Activated T-cell treated with anti-CD3 and anti-CD28 coated beads, Interleukin-2, amount 50 U/mL, for 72 hours (primary cell): ENCODE measurements at places on chromosomes 13 and 19.

- H3K36me3 ChIP-seq, result peaks cover 10% of the 10 kb centered on the region
- peak; percentile 83 for DNase-seq
These were observed 796 bp upstream of the LSM14A start for GRCh38 chr19:34171539-34171876.

DNA sequence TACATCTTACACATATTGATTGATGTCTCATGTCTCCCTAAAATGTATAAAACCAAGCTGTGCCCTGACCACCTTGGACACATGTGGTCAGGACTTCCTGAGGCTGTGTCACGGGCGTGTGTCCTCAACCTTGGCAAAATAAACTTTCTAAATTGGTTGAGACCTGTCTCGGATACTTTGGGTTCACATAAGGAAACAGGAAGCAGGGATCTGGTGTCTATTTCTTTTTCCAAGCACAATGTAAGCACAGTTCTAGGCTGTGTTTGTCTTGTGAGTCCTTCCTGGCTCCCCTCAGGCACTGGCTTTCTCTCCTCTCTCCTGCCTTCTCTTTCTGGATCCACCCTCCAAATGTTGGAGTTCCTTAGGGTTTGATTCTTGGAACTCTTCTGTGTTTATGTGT lies 27.6 kb upstream of the TPT1 start:
- H3K4me3 ChIP-seq, result peak overlapping the region; percentile 56
- DNase-seq, result no peak
- H3K4me1 ChIP-seq, result peaks cover 56% of the 10 kb centered on the region
- peaks cover 8% of the 10 kb centered on the region for H3K36me3 ChIP-seq
- no peaks in the 10 kb centered on the region for H3K27me3 ChIP-seq

DNA sequence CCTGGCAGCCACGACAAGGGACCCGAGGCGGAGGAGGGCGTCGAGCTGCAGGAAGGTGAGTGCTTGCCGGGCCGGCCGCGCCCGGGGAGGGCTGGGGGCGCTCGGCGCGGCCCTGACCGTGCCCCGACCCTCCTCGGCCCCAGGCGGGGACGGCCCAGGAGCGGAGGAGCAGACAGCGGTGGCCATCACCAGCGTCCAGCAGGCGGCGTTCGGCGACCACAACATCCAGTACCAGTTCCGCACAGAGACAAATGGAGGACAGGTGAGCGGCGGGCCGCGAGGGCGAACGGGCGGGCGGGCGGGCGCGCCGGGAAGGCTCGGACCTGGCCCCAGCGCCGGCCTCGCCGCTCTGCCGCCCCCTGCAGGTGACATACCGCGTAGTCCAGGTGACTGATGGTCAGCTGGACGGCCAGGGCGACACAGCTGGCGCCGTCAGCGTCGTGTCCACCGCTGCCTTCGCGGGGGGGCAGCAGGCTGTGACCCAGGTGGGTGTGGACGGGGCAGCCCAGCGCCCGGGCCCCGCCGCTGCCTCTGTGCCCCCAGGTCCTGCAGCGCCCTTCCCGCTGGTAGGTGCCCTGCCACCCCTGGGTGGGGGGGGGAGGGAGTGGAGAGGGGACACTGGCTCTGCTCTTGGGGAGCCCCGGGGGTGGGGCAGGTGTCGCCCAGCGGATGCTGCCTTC lies 816 bp downstream of the USF2 start:
- peak overlapping the region; percentile 74 for H3K4me3 ChIP-seq
- peaks cover 12% of the 10 kb centered on the region for H3K36me3 ChIP-seq

DNA sequence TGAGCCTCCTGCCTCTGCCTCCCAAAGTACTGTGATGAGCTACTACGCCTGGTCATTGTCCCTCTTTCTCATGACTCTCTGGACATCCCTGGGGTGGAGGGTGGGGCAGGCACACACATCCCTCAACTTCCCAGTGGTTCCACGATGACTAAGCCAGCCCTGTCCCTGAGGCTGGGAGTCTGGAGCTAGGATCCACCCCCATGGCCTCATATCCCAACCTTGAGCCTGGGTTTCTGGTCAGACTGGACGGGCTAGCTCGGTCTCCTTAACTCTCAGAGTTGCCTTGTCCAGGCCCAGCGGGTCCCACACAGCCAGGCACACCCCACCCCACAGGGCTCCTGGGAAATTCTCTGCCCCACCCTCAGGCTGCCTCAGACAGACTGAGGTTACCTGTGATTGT lies 19.6 kb downstream of the IER2 start:
- H3K36me3 ChIP-seq, result peaks cover 2% of the 10 kb centered on the region
- DNase-seq, result no peak
- H3K4me3 ChIP-seq, result peak overlapping the region; percentile 57
- no peaks in the 10 kb centered on the region for H3K27me3 ChIP-seq
- H3K4me1 ChIP-seq, result peaks cover 81% of the 10 kb centered on the region
- H3K27ac ChIP-seq, result peak overlapping the region; percentile 21

GRCh38 chr13:91046715-91047327 lies 300.7 kb upstream of the MIR17HG start:
- no peaks in the 10 kb centered on the region for H3K27me3 ChIP-seq
- H3K27ac ChIP-seq, result no peak overlapping the region
- H3K36me3 ChIP-seq, result no peaks in the 10 kb centered on the region
- no peak for DNase-seq
- no peaks in the 10 kb centered on the region for H3K4me1 ChIP-seq

- no peaks in the 10 kb centered on the region for H3K27me3 ChIP-seq
- H3K36me3 ChIP-seq, result no peaks in the 10 kb centered on the region
- no peak for DNase-seq
These were observed 57.0 kb upstream of the RAP2A start for GRCh38 chr13:97376981-97377380.

DNA sequence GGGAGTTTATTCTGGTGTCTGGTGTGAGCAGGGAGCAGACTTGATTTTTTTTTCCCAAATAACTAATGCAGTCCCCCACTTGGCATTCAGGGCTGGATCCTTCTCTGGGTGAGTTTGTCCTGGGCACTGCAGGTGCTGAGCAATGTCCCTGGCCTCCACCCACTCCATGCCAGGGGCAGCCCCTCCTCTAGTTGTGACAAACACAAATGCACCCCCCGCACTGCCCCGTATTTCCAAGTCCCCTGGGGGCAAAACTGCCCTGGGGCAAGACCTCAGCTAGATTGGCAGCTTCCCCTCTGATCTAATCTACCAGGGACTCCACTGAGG lies 6.4 kb downstream of the MOB3A start:
- peak overlapping the region; percentile 88 for H3K4me3 ChIP-seq
- no peak for DNase-seq
- H3K27ac ChIP-seq, result peak overlapping the region; percentile 82
- H3K36me3 ChIP-seq, result peaks cover 10% of the 10 kb centered on the region
- no peaks in the 10 kb centered on the region for H3K27me3 ChIP-seq

DNA sequence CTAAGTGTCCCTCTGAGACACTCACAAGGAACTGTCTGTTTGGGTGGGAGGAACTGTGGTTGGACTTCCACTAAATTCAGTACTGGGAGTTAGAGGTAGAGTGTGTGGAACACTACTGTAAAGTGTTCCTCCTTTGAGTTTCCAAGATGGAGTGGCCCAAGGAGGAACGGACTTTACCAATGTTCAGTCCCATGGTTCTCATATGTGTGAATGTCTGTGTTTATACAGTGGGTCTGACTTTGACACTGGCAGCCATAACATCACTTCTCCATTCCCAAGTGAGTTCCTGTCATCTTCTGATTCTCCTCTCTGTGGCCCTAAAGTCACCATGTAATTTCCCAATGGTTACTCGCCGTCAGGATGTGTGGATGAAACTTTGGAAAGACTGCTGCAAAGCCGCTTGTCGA lies 136.8 kb upstream of the SERP2 start:
- no peaks in the 10 kb centered on the region for H3K36me3 ChIP-seq
- H3K4me3 ChIP-seq, result no peak overlapping the region
- H3K4me1 ChIP-seq, result peaks cover 31% of the 10 kb centered on the region
- no peak overlapping the region for H3K27ac ChIP-seq

DNA sequence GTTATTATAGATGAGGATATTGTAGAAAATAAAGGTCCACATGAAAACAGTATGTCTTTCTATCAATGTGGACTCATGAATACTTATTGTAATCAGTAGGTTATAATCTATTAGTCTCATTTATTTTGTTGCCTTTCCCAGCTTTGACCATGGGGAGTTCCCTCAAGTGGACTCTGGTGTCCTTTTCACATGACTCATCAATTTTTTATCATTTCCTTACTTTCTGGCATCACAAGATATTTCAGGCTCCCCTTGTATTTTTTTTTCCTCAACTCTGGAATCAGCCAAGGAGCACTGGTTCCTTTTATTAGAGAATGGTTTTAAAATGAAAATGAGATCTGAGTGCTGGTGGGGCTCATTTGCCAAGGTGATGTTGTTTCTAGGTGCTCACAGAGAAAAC lies 63.4 kb upstream of the DIAPH3 start:
- H3K27ac ChIP-seq, result no peak overlapping the region
- H3K4me3 ChIP-seq, result no peak overlapping the region
- no peak for DNase-seq
- H3K36me3 ChIP-seq, result no peaks in the 10 kb centered on the region

GRCh38 chr19:49570997-49571676 lies 9.2 kb downstream of the NOSIP start:
- H3K4me3 ChIP-seq, result no peak overlapping the region
- no peak for DNase-seq
- peaks cover 9% of the 10 kb centered on the region for H3K36me3 ChIP-seq
- H3K27me3 ChIP-seq, result no peaks in the 10 kb centered on the region
- peaks cover 59% of the 10 kb centered on the region for H3K4me1 ChIP-seq
- H3K27ac ChIP-seq, result no peak overlapping the region

DNA sequence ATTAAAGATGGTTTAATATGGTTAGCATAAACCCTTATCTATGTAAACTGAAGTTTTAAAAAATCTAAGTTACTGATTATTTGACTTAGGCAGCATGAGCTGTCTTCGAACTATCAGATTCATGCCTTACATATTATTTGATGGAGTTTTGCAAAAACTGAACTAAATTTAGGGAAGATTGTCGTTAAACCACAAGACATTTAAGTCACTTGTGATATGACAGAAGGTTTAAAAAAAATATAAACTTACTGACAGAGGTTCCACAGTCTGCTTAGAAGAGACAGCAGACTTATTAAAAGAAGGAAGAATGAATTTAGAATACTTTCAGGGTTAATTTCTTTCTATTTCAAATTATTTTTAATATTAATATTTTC lies 110.9 kb upstream of the FRY start:
- no peak for DNase-seq
- no peaks in the 10 kb centered on the region for H3K27me3 ChIP-seq
- H3K4me3 ChIP-seq, result peak overlapping the region; percentile 40
- no peaks in the 10 kb centered on the region for H3K4me1 ChIP-seq
- no peaks in the 10 kb centered on the region for H3K36me3 ChIP-seq
- H3K27ac ChIP-seq, result peak overlapping the region; percentile 2

- H3K4me3 ChIP-seq, result peak overlapping the region; percentile 86
- H3K27me3 ChIP-seq, result no peaks in the 10 kb centered on the region
- peak overlapping the region; percentile 97 for H3K27ac ChIP-seq
- no peaks in the 10 kb centered on the region for H3K36me3 ChIP-seq
- peaks cover 64% of the 10 kb centered on the region for H3K4me1 ChIP-seq
These were observed 1.4 kb upstream of the ZNF414 start for GRCh38 chr19:8515317-8515716.

DNA sequence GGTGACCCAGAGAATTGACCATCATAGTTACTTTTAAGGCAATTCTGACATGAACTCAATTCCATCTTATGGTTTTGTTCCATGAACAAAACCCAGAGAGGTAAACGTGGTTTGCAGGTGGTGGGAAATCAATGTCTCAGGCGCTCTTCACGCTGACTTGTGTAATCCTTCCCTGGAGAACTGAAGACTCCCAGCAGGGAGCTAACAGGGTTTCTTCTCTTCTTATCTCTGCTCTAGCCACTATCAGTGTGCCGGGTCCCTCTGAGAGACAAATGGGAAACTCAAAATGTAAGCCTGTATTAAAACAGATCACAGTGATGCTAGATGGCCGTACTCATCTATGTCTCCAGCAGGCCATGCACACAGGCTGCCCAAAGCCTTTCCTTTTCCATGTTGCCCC lies 57.6 kb upstream of the ARGLU1 start:
- H3K36me3 ChIP-seq, result no peaks in the 10 kb centered on the region
- no peak overlapping the region for H3K27ac ChIP-seq
- no peak for DNase-seq
- H3K4me3 ChIP-seq, result no peak overlapping the region
- H3K4me1 ChIP-seq, result no peaks in the 10 kb centered on the region
- peaks cover 58% of the 10 kb centered on the region for H3K27me3 ChIP-seq

GRCh38 chr13:64938660-64939059 lies 2291.5 kb downstream of the PCDH9 start:
- no peaks in the 10 kb centered on the region for H3K27me3 ChIP-seq
- no peaks in the 10 kb centered on the region for H3K4me1 ChIP-seq
- no peak overlapping the region for H3K4me3 ChIP-seq
- H3K27ac ChIP-seq, result no peak overlapping the region
- DNase-seq, result no peak

GRCh38 chr19:38793177-38793576 lies 4.2 kb downstream of the LGALS7B start:
- no peak overlapping the region for H3K27ac ChIP-seq
- H3K4me1 ChIP-seq, result peaks cover 7% of the 10 kb centered on the region
- H3K27me3 ChIP-seq, result no peaks in the 10 kb centered on the region

DNA sequence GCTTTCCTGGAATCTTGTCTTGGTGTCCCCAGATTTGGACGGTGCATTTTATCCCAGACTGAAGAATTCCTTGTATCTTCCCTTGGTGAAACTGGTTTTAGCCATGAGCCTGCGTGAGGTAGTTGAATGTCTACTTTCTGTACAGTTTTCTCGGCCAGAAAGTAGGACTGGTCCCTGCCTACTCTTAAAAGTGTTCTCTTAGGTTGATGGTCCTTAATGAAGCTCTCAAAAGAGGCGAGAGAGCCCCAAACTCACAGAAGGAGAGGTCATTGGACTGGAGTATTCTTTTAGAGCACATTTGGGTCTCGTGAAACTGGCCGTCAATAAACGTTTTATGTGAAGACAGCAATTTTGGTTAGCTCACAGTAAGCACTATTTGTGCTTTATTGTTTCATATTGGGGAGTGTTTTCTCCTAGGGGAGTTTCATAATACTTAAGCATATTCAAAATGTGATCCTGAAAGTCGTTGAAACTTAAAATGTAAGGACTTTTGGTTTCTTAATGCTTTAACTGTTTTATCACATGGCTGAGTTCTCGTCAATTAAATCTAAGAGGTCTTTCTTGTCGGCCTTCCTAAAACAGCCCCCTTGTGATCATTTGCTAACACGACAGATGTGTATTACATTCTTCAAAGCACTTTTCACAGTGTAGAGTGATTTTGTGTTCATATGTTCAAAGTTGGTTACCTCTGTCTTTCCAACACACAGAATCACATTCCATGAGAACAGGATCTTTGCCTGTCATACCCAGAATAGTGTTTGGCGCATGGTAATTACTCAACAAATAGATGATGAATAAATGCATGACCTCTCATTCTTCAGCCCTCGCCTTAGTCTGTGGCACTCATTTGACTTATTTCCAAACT lies 889 bp downstream of the GTF2F2 start:
- H3K36me3 ChIP-seq, result no peaks in the 10 kb centered on the region
- no peak overlapping the region for H3K27ac ChIP-seq
- no peak for DNase-seq
- peaks cover 16% of the 10 kb centered on the region for H3K4me1 ChIP-seq

- H3K27ac ChIP-seq, result no peak overlapping the region
- no peaks in the 10 kb centered on the region for H3K4me1 ChIP-seq
- no peaks in the 10 kb centered on the region for H3K27me3 ChIP-seq
These were observed 110.3 kb downstream of the NALCN start for GRCh38 chr13:101305981-101306411.

DNA sequence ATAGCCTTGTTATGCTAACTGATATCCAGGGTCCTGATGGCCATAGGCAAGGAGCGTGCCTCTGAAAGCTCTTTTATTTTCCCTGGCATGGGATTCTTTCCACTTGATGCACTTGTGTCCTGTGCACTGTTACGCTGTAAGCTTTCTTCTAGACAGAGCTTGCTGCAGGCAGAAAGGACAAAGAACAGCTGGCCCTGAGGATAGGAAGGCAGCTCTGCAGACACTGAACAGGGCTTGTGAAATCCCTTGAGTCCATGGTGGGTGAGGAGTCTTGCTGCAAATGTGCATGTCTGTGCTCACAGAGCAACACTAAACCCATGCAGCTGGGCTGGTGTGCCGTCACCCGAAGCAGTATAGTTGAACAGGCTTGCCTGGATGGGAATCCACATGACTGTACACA lies 126.6 kb downstream of the AKAP11 start:
- peaks cover 82% of the 10 kb centered on the region for H3K4me1 ChIP-seq
- DNase-seq, result no peak
